OCI-LY7 (cell line): ENCODE measurements at places on chromosomes 5 and 9.

DNA sequence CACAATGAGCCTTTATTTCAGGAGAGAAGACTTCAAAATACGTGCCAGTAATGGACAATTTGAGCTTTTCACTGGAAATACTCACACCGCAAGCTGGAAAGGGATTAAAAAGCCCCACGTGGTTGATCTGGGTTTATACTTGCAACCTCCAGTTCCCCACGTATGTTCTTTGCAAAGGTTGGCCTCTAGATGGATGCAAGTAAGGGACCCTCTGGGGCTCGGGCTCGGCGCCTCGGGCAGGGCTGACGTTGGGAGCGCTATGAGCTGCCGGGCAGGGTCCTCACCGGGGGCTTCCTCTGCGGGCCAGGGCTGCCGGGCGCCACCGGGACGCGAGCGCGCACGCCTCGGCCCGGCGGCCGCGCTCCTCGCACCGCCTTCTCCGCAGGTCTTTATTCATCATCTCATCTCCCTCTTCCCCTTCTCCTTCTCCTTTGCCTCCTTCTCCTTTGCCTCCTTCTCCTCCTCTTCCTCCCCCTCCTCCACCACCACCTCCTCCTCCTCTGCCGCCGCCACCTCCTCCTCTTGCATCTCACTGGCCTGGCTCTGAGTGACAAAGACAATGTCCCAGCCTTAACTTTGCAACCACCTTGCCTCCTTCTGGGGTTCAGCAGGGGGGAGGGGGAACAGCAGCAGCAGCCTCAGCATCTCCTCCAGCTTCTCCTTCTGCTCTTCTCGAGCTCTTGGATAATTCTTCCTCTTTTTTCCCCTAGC is 701 bp upstream of the ZNF462 start:
- DNase-seq, result no peak

DNA sequence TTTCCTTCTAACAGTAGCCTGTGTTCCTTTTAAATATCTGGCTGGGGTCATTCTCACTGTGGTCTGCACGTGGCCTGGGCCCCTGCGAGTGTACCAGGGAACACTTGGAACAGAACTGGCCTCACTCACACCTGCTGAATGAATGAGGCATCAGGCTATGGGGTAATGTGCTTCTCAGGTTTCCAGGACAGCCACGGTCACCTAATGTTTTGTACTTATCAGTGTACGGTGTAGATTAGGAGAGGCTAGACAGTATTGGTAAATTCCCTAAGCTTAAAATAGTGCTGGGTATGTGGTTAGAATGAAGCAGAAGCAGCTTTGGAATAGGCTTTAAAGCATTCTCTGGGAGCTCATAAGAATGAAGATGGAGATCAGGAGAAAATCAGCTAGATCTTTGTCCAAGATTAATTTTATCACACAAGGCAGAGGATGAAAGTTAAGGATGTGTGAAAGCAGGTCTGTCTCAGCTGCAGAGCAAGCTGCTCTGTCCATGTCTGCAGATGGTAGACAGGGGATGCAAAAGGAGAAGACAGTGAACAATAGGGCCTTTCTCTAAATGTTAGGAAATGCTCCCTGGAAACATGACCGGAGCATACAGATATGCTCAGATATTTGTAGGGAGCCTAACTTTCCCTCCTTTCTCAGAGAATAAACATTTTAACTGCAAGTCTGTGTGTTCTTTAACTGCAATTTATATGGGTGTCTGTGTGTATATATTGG is 267.5 kb downstream of the NR3C1 start:
- no peak for DNase-seq

GRCh38 chr5:80326468-80326867 is 6.7 kb downstream of the SPZ1 start:
- DNase-seq, result no peak

DNA sequence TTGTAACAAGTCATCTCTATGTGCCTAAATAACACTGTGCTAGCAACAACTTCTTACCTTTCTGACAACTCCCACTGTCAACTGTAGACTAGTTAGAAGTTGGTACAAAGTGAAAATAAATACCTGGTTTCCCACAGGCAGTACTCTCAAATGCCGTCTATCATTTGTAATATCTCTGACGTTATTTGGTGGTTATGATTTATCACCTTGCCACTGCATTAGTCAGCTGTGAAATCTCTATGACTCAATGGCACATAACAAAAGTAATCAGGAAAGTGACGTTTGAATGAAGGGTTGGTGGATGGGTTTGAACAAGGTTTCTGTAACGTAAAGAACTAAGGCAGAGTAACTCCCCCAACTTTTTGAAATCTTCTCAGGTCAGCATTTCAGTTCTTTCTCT is 592.3 kb downstream of the MAT2B start:
- DNase-seq, result no peak

- DNase-seq, result no peak
These were observed 18.9 kb downstream of the TRIP13 start for GRCh38 chr5:911601-912000.

DNA sequence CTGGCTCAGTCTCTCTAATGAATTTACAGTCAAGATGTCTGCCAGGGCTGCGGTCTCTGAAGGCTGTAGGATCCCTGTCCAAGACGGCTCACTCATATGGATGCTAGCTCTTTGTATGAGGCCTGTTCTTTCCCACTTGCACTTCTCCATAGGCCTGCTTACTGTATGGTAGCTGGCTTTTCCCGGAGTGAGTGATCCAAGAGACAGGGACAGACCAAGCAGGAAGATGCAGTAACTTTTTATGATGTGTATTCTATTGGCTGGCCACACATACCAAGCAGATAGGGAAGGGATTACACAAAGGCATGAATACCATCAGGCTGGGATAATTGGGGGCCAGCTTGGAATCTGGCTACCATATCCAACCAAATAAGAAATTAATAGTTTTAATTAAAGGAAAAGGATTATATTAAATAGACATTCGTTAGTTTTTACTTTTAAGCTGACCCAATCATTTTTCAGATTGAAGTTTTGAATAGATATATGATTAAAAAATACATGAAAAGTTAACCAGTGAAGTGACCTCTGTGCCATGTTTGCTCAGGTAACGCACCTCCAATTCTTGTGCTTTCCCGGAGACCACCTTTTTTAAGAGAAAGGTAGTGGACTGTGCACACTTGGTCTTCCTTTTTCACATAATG is 20.6 kb downstream of the NSD1 start:
- no peak for DNase-seq

DNA sequence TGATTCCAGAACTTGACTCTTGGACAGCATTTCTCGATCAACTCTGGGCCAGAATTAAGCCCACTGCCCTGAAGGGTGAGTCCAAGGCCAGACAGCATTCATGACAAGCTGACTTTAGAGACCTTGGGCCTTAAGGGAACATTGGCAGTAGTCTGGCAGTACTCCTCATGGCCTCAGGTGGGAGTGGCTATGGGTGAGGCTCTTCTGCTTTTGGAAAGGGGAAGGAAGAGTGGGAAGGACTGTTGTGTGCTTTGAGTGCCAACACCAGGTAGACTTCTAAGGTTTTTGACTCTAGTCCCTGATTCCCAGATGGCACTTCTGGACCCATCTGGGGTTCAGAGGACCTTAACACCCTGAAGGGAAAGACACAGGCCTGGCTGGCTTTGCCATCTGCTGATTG is 530.4 kb downstream of the ACTL7B start:
- DNase-seq, result no peak

DNA sequence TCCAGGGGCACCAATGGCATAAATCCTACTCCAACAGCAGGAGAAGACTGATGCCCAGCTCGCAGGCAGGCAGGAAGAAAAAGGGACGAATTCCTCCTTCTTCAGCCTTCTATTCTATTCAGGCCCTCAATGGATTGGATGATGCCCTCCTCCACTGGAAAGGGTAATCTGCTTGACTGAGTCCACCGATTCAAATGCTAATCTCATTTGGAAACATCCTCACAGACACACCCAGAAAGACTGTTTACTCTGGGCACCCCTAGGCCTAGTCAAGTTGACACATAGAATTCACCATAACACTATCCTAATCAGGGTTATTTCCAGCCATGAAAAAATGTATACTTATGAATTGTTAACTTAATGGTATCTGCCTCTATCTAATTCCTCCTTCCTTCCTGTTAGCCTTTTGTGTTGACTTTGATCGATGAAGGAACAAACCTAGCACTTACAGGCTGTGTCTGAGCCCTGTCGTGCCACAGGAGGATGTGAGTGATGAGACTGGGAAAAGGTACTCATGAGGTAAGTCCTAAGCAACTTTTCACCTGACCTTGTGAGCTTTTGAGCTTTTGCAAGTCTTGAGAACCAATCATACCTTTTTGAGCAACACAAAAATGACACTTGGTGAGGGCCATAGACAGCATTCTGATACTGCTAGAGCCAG is 36.5 kb downstream of the FOXD1 start:
- no peak for DNase-seq

DNA sequence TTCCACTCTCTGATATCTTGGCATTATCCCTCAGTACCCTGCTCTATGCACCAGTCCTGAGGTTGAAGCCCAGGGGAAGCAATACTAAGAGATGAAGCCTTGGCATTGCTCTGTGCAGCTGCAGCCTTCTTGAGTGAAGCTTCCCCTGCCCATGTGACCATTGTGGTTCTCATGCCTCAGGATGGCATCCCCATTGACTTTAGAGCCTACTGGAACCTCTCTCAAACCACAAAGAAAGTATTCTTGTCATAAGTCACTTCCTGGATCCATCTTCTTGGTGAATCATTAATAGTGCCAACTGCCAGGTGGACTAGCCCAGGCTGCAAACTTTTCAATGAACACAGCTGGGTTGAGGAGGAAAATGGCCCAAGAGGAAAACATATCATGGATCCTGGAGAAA is 283.9 kb upstream of the RFX3 start:
- DNase-seq, result no peak

GRCh38 chr9:103397868-103398600 is 402.9 kb downstream of the CYLC2 start:
- DNase-seq, result peak; percentile 31

DNA sequence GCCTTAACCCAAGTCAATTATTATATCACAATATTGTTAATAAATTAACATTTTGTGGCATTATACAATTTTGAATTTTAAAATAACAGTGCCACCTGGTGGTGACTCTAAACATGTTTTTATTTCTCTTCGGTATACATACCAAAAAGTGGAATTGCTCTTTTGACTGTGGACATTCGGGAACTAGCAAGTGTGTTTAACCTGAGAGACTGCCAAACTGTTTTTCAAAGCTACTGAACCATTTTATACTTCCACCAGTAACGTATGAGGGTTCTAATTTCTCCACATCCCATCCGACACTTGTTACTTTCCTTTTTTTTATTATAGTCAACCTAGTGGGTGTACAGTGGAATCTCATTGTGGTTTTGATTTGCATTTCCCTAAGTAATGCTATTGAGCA is 18.3 kb upstream of the HSDL2 start:
- DNase-seq, result peak; percentile 68

GRCh38 chr9:128946571-128947276 is 679 bp downstream of the DOLK start:
- DNase-seq, result no peak

GRCh38 chr5:147081311-147081764 is 153.5 kb upstream of the STK32A start:
- DNase-seq, result no peak

GRCh38 chr9:104675611-104676010 is 18.7 kb upstream of the OR13D1 start:
- no peak for DNase-seq

GRCh38 chr5:14105718-14106410 is 37.3 kb upstream of the TRIO start:
- DNase-seq, result no peak

GRCh38 chr5:11792621-11793020 is 111.6 kb downstream of the CTNND2 start:
- DNase-seq, result no peak

- no peak for DNase-seq
These were observed 41.6 kb upstream of the CCNG1 start for GRCh38 chr5:163395792-163396191.

DNA sequence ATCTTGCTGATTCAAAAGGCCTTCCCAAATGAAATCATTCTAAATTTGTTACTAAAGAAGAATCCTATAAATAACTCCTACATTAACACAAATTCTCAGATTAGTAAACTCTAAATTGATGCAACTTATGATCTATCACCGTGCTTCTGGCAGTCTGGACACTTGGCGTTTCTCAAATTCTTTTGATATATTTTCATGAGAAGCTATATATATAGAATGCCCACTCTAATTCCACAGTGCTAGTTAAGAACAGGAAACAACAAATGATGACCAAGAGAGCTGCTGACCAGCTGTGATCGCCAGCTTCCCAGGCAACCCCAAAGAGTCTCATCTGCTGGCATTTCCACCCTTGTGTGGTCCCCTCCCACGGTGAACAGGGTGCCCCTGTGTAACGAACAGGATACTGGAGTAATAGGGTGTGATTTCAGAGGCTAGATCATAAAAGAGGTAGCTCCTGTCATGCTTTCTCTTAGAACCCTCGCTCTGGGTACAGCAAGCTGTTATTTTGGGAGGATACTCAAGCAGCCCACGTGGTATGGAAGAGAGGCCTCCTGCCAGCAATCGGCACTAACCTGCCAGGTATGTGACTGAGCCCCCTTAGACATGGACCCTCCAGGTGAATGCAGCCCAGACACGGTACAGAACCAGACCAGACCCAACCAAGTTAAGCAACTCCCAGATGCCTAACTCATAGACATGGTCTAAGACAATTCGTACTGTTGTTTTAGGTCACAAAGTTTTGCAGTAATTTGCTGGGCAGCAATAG is 64.7 kb downstream of the CDC14B start:
- DNase-seq, result no peak

DNA sequence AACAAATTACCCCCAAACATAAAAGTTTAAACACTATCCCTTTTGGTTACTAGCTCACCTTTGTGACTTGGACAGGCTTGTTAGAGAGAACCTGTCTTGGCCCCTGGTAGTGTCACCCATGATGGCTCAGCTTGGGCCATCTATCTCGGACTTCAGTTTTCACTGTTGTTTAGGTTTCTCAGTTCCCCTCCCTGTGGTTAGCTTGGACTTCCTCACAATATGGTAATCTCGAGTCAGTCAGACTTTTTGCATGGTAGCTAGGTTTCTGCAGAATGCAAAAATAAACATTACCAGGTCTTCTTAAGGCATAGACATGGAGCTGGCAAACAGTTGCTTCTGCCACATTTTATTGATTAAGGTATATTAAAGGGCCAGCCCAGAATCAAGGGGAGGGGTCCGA is 324.3 kb upstream of the RORB start:
- DNase-seq, result no peak

GRCh38 chr5:102875721-102876123 is 120.6 kb downstream of the PAM start:
- no peak for DNase-seq

DNA sequence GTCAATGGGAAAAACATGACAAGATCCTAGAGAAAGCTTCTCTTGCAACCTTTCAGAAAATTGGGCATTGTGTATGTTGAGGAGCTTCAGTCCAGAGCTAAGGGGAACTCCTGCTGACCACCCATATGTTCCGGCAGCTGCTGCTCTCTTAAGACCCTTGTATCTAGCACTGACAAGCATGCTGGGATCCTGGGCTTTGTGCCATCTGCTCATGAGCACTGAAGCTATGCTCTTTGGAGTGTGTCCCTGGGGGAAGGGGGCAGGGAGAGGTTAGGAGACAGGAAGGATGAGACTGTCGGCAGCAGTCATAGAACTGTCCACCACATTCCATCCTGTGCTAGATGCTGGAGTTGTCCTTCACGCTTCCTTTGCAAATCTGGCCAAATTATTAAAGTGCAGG is 109.3 kb downstream of the JAKMIP2 start:
- no peak for DNase-seq

GRCh38 chr9:129146441-129146941 is 31.6 kb downstream of the IER5L start:
- DNase-seq, result no peak
